ENCODE measurements at places on chromosomes 16 and 17.

DNA sequence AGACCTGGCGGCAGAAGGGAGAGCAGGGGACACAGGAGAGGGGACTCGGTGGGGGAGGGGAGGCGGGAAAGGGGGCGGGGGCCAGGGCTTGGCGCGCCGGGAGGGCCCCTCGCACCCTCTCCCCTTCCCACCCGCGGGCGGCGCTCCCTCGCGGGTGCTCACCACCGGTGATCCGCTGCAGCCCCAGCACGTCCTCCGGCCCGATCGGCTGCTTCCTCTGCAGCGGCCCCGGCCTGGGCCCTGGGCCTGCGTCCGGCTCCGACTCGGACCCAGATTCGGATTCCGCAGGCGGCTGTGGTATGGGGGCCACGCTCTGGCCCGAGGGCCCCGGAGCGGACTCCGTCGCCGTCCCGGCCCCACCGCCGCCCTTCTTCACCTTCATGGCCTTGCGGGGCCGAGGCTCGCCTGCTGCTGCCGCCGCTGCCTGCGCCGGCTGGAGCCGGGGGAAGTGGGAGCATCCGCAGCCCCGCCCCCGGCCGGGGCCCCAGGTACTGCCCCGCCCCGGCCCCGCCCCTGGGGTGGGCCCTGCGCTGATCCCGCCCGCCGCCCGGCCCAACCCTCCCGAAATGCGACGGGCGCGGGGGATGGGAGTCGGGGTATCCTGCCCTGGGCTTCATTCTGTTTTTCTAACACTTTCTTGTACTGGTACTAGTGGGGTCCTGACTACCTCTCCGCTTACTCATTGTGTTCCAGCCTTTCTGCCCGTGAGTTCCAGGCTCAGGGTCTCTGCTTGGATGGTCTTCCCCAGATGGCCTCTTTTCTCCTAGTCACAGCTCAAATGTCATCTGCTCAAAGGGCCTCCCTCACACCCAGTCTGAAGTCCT is at the start of gene UNC119:
TSS of gene UNC119 (minus strand) at position 449 of the 824 bp plus-strand sequence. CDS start at position 382, 67 bp downstream.
- no peak for DNase-seq

DNA sequence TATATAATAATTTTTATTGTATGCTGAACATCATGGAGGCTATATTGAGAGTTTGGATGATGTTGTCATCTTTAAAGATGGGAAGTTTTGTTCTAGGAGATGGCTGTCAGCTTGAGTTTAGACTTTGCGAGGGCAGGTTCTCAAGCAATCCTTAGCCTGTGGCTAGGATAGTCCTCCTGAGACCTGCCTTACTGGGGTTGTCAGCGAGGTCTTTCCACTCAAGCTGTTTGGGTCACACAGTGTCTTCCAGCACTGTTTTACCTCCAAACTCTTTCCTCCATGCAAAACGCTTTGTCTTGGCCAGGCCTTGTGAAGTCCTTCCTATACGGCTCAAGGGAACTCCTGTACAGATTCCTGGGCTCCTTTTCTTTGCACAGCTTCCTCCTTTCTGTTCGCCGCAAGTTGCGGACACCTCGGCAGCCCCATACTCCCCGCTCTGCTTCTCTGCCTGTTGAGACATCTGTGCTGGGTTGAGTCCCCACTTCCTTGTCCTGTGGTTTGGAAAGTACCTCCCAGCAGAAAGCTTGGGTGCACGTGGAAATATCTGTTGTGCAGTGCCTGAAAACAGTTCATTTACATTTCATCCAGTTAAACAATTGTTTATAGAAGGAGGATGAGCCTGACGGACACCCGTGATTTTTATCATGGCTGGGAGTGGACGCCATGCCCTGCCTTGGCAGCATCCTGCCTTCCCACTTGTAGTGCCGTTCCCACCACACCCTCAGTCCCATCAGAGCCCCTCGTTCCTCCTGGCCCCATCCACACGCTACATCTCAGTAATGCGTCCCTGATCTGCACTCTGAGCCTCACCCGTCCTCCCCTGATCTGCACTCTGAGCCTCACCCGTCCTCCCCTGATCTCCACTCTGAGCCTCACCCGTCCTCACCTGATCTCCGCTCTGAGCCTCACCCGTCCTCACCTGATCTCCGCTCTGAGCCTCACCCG is 55.0 kb upstream of the CBFA2T3 start:
- DNase-seq, result no peak

- no peak for DNase-seq
Measured at GRCh38 chr17:69227541-69227940, 1.1 kb downstream of the ABCA10 start.

DNA sequence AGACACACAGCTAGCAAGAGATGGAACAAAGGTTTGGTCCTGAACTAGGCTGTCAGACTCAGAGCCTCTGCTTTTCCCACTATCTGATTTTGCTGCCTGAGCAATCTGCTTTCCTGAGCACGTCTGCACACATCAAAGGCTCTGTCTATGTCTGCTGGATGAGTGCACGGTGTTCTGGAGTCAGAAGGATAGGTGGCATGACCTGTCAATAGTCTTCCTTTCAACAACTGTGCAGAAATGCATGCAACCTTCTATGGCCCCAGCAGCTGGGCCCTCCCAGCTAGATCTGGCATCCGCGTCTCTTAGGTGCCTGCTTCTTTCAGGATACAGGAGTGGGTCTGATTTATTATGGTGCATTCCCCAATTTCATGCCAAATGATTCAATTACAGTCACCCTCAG is 138.3 kb downstream of the UTP18 start:
- DNase-seq, result no peak

- DNase-seq, result no peak
Measured at GRCh38 chr16:81473066-81473488, 28.5 kb downstream of the CMIP start.

DNA sequence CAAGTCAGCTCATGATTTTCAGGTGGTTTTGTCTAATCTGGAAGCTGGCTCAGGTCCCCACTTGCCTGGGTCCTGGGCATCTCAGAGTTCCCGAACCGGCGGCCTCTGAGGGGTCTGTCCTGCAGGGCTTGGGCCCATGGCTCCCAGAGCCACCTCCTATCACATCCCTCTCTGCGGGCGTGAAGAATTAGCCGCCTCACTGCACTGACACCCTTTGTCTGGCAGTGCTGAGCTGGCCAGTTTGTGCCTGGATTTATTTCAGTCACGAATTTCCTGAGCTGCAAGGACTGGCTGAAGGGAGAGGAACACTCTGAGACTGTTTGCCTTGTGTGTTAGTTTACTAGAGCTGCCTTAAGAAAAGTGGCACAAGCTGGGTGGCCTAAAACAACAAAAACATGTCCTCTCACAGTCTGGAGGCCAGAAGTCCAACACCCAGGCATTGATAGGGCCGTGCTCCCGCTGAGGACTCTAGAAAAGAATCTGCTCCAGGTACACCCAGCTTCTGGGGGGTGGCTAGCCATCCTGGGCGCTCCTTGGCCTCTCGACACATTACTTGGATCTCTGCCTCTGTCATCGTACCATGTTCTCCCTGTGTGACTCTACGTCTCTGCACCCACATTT is 217.5 kb upstream of the DYNLRB2 start:
- DNase-seq, result no peak

DNA sequence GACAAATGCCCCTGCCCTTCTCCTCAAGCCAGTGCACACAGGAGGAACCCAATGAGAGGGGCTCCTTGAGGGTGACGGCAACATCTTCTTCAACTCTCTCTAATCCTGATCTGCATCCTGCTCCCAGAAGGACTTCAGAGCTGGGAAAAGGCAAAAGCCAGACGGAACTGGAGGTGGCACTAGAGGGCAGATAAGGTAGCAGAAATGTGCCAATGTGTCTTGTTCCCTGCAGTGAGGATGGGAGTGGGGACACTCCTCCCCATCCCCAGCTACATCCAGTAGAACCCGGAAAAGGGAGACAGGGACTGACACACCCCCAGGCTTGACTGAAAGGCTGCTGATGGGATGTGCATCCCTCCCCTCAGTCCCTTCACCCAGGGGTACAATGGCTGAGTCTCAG is 28.5 kb downstream of the SRCIN1 start:
- DNase-seq, result no peak

- no peak for DNase-seq
Measured at GRCh38 chr17:75753514-75754377, 11.2 kb downstream of the GALK1 start.

DNA sequence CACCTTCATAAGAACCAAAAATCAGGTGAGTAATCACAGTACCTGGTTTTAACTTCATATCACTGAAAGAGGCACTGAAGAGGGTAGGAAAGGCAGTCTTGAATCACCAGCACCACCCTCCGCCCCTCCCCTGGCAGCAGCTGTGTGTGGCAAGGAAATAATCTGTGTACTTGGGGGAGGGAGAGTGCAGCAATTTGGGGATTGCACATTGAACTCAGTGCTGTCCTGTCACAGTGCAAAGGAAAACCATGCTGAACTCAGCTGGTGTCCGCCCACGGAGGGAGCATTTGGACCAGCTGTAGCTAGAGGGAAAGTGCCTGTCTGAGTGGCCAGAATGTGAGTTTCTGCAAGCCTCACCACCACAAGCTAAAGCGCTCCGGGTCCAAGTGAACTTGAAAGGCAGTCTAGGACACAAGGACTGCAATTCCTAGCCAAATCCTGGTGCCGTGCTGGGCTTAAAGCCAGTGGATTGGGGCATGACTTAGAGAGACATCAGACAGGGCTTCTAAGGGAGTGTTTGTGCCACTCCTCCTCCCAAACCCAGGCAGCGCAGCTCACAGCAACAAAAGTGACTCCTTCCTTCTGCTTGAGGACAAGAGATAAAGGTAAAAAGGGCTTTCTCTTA is 39.7 kb upstream of the ALDH3A1 start:
- DNase-seq, result no peak

- DNase-seq, result no peak
Measured at GRCh38 chr17:70099884-70100283, 24.9 kb downstream of the KCNJ16 start.

DNA sequence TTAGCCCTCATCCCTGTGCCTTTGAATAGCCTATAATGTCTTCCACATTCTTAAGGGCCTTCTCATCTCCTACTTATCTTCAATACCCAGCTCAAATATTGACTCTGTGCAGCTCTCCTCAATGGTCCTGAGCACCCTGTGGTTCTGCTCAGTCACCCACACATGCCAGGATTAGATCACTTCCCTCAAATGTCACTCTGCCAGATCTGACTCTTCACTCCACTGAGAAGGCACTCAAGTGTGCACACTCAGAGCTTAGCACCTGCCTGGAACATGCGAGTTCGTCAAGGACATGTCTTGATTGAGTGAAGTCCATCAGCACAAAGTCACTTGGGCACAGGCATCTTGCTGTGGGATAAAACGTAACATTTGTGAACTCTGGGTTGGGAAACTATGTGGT is 404.8 kb downstream of the CDH13 start:
- DNase-seq, result no peak

GRCh38 chr17:12821376-12821940 is 32.2 kb downstream of the ARHGAP44 start:
- DNase-seq, result no peak

DNA sequence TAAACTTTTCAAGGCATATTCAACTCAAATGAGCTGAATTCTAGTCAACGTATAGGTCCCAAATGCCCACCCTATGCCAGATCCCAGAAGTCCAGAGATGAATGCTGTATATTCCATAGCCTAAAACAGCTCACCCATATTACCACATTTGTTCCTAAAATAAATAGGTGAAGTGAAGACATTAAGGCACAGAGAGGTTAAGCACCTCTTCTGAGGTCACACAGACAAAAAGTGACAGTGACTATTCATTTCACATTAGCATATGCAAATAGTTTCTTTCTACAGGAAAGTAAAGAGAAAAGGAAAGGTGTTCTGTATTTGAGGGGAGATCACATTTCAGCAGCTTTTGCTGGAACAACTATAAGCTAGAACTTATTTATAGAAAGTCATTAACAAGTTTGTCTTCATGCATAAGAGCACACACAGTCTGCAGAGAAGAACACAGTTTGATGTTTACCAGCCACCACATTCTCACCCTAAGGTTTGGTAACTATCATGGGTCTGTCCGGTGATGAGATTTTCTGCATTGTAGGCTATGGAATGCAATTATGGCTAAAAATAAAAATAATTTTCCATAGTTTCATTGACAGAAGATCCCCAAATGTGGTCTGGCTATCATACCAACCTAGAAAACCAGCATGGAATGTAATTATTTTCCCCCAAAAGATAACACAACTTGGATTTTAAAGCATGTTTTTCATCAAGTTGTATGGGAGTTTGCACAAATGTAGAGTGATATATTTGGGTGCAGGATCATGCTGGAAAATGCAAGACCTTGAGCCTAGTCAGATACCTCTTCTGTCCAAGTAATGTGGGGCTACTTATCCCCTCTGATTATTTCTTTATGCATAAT is 402.1 kb downstream of the UTP18 start:
- DNase-seq, result no peak

DNA sequence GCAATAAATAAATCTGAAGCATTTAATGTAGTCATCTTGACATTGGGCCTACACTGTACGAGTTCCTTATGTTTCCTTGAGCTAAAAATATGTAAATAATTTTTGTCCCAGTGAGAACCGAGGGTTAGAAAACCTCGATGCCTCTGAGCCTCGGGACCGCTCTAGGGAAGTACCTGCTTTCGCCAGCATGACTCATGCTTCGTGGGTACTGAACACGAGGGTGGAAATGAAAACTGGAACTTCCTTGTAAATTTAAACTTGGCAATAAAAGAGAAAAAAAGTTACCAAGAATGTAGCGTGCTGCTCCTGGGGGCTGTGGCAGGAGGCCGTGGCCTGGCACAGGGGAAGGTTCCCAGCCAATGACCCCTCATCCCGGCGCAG is 74.1 kb downstream of the SOCS1 start:
- DNase-seq, result no peak

DNA sequence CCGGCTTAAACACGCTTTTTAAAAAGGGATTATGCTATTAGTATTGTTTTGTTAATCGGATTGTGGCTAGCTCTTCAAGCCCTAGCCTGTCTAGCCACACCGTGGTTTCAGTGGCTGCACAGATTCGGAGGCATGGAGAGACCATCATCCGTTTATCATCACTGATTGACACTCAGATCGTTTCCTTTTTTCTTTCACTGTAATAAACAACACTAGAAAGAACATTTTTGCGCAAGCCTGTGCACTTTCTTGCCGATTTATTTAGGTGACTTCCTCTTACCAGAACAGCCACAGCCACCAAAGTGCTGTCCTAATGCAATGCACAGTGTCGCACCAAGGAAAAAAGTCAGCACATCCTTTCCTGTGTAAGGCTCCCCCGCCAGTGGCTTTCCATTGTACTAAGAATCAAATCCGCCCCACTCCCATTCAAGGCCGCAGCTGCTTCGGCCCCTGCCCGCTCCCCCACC is 78.2 kb downstream of the CRISPLD2 start:
- DNase-seq, result peak; percentile 30

DNA sequence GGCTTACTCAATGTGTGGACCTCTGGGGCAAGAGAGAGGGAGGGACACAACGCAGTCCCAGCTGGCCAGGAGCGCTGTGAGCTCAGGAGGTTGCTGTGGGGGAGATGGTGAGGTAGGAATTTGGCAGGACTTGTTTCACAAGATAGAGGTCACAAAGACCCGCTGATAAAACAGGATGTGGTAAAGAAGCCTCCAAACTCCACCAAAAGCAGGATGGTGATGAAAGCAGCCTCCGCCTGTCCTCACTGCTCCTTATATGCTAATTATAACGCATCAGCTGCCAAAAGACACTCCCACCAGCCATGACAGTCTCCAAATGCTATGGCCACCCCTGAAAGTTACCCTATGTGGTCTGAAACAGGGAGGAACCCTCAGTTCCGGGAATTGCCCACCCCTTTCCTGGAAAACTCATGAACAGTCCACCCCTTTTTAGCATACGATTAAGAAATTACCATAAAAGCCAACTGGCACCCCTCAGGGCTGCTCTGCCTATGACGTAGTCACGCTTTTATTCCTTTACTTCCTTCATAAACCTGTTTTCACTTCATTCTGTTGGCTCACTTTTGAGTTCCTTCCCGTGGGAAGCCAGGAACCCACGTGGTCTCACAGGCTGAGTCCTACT is 5.3 kb upstream of the EIF4A3 start:
- no peak for DNase-seq

- DNase-seq, result no peak
Measured at GRCh38 chr17:17500999-17501605, 4.9 kb upstream of the RASD1 start.

GRCh38 chr17:5841862-5842261 is 228.3 kb upstream of the WSCD1 start:
- DNase-seq, result no peak

Measured in C1 segment of cervical spinal cord (tissue), 14 donors.